ENCODE measurements at places on chromosomes 5 and 9.
A peak's percentile ranks its signal among the peaks of the same experiment; 100 is the strongest.

DNA sequence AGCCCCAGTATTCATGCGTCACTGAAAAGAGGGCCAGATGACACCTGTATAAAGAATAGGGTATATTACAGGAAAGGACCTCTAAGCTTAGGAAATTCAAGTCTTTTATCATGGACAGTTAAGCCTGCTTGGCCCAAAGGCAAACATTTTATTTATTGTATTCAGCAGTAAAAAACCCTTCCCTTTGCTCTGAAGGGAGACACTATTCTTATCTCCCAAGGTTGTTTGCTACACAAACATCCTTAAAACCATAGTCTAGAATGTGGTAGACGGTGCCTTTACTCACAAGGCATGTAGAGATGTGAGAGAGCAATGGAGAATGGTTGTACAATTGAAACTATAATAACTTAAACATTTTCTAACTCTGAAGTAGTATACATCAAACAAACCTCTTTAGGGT, 33.9 kb downstream of the FTMT start:
- no peak for DNase-seq

- no peak for DNase-seq
These were observed 379.2 kb downstream of the TMEM167A start for GRCh38 chr5:82698026-82698425.

DNA sequence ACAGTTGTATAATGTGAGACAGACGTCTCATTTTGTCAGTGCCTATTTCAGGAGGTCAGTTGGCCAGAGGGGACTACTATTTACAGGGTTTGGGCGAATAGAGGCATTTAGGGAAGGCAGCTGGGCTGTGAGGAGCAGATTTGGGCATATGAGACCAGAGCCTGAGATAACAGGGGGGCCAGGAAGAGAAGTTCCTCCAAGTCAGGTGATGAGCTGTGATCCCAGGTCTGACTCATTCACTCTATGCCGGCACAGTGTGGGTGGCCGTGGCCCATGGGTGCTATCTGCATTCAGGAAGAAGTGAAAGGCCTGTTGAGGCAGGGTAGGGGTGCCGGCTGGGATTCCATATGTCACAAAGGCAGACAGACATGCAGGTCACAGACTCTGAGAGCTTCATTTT, 142.8 kb downstream of the PDZD2 start:
- no peak for DNase-seq

DNA sequence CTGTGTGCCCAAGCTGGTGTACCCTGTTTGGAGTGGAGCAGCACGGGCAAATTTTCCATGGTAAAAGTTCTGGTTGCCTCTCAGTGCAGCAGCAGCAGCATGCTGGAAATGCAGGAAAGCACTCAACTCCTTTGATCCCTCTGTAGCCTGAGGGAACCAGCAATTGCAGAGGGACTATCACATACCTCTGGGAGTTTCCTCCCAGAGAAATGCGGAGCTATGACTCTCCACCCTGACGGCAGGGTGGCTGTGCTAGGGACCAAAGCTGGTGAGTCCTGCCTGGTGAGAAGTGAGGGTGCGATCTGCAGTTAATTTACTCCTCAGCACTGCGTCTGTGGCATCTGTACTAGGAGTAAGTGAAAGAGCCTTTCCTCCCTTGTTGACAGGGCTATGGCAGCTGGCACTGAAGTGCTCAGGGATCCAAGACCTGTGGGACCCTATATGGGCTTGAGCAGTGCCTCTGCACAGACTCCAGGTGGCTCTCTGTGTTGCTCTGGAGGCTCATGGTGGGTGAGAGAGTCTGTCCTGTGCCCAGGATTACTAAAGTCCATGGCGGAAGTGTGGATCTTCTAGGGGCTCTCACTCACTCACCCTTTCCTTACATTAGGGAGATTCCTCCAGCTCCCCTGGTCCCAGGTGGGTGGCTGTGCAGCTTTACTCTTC, 601.2 kb upstream of the TYRP1 start:
- no peak for DNase-seq

- DNase-seq, result no peak
These were observed 834.2 kb upstream of the DMAC1 start for GRCh38 chr9:8633784-8634183.

DNA sequence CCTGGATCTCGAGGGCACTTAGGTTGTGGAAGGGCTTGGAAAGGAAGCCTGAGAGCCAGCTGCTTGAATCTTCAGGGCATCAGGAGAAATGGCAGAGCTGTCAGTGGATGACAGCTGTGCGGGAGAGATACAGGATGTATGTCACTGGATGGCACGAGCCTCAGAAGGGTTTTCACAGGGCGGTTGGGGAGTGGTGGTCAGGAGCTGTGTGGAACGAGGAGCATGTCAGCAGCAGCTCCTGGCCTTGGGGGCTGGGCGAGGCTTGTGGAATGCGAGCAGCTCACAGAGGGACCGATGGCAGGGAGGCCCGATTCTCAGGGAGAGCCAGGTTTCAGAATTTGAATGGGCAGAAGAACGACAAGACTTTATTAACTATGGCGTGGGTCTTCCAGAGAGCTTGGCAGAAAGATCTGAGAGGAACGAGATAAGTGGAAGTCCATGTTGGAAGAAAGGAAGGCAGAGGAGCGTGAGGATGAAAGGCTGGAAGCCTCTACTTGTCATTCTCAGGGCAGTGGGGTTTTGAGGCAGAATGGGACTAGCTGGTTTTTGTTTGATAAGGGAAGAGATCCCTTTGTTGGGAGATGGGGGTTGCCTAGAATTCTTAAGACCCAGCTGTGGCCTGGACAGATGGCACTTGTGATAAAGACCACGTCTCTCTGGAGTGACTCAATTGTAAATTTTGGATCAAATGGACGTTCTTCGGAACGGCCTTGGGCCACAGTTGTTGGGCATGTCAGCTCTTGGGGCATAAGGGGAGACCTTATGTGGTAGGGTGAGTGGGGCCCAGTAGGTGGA, 60.3 kb downstream of the SNX30 start:
- DNase-seq, result no peak

DNA sequence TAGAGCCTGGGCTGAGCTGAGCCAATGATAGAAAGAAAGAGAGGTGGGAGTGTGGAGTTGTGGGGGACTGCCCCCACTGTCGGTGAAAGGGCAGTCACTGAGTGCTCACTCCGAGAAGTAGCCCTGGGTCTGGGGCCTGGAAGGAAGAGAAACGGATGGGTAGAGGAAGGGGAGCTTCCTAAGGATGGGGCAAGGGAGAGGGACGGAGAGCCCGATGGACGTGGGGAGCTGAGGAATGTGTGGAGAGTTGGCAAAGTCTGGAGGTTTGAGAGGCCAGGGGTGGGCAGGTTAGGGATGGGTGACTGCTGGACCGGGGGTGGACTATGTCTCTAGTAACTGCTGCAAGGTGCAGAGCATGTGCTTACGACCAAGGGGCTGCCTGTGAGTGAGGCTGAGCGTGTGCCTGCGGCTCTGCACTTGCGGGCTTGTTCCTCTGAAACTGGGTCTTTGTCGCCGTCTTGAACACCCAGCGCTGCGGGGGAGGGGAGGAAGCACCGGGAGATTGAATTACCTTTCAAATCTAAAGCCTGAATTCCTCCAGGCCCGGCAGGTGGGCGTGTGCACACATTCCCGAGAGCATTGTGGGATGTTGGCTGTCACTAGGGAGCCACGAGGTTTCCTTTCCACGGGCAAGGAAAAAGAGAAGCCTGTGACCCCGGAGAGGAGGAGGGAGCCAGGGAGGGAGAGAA, 76.4 kb upstream of the ARAP3 start:
- no peak for DNase-seq

GRCh38 chr5:7754997-7755596, 95.8 kb downstream of the CFAP90 start:
- DNase-seq, result peak; percentile 17

DNA sequence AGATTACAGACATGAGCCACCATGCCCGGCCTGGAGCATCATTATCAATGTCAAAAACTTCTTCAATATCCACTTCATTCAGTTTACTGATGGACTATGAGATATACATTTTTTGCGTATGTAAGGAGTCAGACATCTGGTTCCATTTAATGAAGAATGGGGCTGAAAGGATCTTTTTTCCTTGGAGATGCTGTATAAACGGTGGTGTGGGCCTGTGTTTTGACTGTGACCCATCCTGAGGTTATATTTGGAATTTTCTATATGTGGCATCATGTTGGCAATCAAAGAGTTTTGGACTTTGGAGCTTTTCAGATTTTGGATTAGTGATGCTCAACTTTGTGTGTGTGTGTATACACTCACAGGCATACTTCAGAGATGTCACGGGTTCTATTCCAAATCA, 85.7 kb upstream of the FBXL17 start:
- DNase-seq, result no peak

DNA sequence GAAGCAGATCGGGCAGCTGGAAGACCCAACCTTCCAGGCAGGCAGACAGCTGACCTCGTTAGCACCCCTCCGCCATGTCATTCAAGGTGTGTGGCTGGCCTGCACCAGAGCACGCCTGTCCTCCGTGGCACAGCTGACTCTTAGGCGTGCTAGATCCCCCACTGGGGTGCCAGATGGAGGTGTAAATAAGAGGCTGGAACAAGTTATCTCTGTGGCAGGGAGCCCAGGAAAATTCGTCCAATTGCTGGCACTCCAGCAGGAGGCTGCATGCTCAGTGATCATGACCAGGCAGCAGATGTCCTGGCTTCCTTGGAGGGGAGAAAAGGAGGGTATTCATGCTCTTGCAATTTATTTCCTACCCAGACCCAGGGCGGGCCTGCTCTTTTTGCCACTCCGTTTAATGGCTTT, 7.8 kb upstream of the ALDOB start:
- DNase-seq, result no peak

DNA sequence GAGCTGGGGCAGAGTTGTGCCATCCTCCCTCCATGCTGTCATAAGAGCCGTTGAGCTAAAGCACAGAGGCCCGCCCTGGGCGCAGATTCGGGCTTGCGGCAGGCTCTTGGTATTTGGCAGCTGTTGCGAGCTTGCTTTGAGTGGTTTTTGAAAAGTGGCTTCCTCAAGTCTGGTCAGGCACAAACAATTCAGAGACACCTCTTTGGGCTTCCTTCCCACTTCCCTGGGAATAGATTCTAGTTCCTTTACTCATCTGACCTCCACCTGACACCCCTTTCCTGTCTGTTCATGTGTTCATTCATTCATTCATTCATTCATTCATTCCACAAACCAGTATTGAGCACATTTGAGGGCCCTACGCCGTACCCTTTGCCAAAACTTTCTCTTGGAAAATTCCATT, 27.4 kb downstream of the NCS1 start:
- no peak for DNase-seq

Data from CD4-positive, alpha-beta T cell treated with Interleukin-4 for 1 hour (primary cell).